ENCODE measurements at places on chromosomes 16 and 17. TPM values are rescaled to one million over a fixed set of nuclear protein-coding genes. Genes with fewer than 3 reads are reported as not detected.

The ERCC4 gene
- 8.7 TPM for total RNA-seq

The KRT24 gene
- not detected for total RNA-seq

DNA sequence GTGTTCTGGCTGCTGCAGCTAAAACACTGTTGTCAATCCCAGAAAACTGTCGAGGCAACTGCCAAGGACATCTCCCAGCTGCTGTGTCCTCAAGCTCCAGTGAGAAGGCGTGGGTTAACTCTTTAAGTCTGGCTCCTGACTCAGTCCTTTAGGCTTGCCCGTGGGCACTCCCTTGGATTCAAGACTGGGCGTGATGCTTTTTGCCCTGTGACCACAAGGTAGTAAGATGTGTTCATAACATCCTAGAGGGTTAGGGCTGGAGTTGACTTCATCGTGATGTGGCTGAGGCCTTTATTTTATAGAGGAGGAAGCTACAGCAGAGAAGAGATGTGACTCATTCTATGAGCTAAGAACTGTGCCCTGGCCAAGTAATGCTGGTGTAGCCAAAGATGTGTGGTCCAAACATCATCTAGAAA is 50.9 kb upstream of the TEKT3 start:
- no peak for DNase-seq

The ADGRG1 gene
- 20.6 TPM for total RNA-seq

GRCh38 chr16:88569614-88569984 is 604 bp upstream of the ZC3H18 start:
- DNase-seq: no peak

DNA sequence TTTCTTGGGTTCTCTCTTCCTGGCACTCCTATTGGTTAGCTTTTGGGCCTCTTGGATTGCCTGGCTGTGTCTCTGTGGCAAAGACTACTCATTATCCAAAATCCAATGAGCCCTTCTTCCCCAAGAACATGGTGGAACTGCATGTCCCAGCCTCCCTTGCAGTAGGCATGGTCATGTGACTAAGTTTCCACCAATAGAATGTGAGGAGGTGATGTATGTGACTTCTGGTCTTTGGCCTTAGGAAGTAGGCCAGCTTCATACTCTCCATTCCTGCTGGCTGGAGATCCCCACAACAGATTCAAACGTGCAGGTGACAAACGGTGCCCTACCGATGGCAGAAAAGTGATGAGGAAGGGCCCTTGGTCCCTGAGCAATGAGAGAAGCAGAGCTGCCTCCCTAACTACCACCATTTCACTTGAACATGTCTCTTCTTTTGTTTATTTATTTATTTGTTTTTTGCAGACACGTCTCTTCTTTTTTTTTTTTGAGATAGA is 17.3 kb upstream of the SPN start:
- DNase-seq: no peak

Measured in esophagus muscularis mucosa (tissue), 4 donors.